Esophagus squamous epithelium (tissue), 5 donors: ENCODE measurements at places on chromosomes 1 and 21.

DNA sequence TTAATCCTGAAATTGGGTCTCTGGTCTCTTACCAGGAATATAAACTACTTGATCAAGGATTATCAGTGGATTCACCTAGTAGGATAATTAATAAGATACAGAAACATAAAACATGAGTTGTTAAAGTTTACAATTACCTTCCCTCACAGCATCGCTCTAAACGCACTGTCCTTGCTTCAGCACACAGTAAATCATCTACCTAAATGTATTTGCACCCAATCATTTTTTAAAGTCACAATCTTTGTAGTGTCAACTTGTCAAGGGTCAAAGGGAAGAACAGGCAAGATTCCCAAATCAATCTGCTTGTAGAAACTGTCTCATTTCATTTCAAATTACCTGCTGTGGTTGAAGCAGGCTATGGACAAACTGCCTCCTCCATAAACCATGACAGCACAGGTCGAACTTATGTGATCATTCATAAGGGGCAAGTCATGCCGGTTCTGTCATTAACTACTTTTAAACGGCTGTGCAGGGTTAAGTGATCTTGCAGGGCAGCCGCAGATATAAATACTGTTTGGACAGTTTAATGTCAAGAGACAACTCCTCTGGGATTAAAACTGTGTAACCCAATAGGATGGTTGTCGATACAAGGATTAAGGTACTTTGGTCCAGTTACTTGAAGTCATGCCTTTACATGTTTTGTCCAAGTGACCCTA, 93.6 kb downstream of the ZNF281 start:
- no peak for DNase-seq

GRCh38 chr1:245485996-245486395, 331.2 kb downstream of the KIF26B start:
- no peak for DNase-seq

DNA sequence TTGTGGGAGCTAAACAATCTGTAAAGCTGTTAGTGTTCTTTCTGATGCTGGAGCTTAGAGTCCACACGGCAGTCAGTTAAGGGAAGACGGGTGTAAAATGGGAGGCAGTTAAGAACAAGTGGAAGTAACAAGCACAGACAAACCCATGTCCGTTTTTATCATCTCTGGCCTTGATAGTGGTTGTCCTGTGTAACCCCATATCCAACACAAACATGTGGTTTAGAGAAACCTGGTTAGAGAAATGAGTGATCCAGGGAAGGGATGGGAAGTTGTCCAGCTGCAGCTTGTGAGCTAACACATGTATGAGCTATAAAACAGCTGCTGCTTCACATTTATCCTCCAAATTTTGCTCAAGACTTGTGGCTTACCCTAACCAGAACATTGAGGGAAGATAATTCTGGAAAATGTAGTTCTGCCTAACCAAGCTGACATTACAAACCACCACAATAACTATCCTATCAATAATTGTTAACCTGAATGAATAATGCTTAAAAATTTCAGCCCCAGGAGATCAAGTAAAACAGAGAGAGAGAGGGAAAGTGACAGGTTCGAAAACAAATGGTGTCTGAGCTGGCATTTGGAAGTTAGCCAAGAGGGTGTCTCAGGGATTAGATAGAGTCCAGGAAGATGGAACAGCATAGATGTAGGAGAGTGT, 10.6 kb upstream of the C1orf162 start:
- DNase-seq = no peak

- no peak for DNase-seq
Observed at GRCh38 chr1:154767315-154768240, 102.5 kb downstream of the KCNN3 start.

DNA sequence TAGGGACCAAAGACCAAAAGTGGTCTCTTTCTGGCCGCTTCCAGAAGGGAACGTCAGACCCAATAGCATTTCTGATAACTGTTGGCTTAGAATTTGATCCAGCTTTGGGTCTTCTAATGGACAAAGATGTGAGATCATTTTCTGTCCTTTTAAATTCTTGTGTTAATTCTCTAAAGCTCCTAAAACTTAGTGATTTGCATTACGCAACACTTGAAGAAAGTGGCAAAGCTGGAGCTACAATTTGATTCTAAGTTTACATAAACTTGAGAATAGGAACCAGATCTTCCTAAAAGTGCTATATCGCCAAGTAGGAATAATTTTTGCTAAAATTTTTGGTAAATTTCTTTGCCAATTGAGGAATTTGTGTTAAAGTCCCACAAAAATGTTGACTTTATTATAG, 21.6 kb upstream of the PLA2G4A start:
- DNase-seq = no peak
